ENCODE measurements at places on chromosomes 3 and 15.

- no peak for DNase-seq
Observed at GRCh38 chr3:148657470-148657869, 40.2 kb upstream of the AGTR1 start.

GRCh38 chr15:71057143-71057542, 58.1 kb upstream of the THSD4 start:
- DNase-seq = no peak

DNA sequence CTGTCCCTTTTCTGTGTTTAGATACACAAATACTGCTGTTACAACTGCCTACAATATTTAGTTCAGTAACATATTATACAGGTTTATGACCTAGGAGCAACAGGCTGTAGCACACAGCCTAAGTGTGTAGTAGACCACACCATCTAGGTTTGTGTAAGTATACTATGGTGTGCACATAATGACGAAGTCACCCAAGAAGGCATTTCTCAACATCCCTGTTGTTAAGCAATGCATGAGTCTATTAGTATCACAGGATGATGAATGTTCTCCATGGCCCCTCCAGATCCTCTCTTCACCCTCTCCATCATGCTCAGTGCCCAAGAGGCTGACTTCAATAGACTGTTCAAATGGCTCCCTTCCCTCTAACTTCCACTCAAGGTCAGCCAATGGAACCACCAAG, 14.6 kb upstream of the SEC62 start:
- DNase-seq = no peak

DNA sequence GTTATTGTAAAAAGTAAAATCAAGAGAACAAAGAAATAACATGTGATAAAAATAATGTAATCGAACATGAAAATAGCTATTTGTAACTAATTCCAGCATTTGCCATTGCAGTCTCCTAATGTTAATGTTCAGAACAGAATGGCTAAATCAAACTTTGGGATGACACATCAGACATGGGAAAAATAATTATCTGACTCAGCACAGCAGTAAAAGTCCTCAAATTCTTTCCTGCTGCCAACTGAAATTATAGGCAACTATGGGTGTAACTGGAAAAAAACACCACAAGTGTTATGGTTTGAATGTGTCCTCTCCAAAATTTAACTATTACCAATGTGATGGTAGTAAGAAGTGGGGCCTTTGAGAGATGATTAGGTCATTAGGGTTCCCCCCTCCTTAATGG, 446.7 kb downstream of the C3orf38 start:
- DNase-seq = no peak

DNA sequence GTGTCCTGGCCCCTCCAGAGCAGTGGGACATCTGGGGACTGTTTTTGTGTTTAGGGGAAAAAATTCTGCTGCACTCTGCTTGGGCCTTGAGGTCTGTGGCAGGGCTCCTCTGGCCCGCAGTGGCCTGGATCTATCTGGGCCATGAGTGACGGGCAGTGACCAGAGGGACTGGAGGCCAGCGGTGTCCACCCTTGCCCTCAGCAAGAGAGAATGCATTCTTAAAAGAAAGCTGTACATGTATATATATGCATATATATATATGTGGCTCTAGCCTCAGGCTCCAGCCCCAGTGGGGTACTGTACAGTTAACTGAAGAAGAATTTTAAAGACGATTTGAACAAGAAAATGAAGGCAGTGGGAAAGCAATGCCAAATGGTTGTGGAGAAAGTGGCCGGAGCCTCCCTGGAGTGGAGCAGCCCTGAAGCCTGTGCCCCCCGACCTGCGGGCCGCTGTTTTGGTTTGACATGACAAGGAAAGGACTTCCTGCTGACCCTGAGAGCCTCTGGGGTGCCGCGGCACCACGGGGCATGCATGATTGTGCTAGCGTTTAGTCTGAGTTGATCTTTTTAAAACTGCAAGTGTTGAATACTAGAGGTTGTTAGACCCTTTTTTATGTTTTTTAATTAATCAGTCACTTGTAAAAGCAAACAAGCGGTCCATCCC, 52.2 kb downstream of the PLXNA1 start:
- no peak for DNase-seq

DNA sequence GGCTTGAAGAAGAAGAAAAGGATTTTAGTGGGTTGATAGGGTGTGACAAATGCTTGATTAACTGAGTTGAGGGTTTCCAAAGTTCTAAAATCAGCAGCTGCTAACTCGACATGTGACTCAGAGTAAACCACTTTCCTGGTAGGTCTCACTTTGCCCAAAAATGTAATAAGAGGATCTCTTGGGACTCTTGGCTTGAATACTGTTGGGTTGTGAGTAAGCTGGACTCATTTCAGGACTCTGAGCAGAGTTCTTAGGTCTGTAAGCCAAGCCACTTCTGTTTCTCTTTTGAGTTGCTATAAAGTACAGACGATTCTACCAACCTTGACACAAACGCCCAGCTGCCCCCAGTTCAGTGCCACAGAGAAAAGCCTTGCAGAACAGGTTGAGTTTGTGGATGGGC, 241.1 kb downstream of the ZNF621 start:
- DNase-seq = no peak

- DNase-seq = no peak
Observed at GRCh38 chr15:96924570-96924969, 594.1 kb downstream of the NR2F2 start.

- DNase-seq = no peak
Observed at GRCh38 chr15:39400821-39401550, 179.9 kb upstream of the THBS1 start.

DNA sequence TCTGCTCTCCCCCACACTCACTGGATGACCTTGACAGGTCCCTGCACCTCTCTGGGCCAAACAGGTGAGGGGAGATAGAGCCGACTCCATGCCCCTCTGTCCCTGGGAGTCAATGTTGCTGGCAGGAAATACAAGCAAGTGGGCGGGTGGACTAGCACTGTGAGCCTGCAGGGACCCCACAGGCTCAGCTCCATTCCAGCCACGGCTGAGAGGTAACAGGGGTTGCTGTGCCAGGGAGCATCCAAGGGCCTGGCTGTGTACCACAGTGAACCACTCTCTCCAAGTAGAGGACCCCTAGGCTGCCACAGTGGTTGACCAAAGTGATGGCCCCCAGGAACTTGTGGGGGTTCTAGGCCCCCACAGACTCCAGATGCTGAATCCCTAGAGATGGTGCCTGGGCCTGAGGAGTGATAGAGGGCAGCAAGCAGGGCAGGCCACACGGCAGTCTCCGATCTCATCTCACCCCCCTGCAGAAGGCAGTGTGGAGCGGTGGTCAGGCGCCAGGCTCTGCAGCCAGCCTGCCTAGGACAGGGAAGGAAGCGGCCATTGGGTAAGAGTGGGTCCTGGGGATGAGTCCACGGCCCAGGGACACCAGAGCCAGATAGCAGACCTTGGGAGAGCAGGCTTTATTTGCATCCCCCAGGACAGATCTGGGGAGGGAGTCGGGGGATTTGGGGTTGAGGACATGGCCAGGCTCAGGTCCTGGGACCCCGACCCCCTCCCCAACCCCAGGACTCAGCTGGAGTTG, 3.2 kb downstream of the TNNC1 start:
- DNase-seq = no peak

DNA sequence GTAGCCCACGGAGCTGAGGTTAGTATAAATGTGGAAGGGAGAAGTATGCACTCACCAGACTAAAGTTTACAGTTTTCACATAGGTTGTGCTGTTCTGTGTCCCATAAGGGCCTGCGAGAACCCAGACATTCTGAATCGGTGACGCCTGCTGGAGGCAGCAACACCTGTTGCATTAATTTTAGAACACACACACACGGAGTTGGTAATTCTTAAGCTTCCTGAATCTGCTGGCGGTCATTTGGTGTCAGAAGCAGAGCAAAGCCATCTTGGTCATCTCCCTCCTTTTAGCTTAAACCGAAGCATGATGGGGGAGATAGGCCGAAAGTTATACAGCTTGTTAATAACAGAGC, 41.1 kb upstream of the AP3B2 start:
- DNase-seq = no peak

DNA sequence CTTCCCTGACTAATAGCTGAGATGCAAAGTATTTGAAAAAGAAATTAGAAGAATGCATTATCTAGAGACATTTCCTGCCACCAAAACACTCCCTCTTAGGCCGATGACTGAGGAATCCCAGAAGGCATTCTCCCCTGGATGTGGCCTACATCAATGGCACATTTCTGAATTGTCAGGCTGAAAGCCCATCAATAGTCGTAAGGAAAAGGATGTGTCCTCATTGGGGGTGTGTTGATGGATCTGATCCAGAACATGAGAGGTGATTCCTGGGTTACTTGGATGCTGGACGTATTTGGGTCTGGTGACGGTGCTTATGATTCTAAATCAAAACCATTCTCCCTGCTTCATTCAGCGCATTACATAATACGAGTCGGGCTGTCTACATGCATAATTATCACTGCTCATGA, 216.9 kb upstream of the CDIN1 start:
- no peak for DNase-seq

DNA sequence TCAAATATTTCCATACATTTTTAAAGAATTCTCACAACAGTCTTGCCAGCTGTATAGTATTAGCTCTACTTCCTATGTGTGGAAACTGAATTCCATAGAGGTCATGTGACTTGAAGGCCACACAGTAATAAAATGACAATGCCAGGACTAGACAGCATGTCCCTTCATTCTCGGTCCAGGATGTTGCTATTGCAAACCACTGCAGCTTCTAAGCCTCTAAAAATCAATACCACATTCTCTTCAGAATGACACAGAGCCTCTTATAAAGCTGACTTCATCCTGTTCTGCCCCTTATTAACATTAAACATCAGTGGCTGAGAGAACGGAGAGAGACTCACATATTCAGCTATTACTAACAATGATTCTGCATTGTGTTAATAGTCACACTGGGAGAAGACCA, 240.3 kb upstream of the PEX5L start:
- DNase-seq = no peak

GRCh38 chr15:68425428-68426060, 6.4 kb downstream of the ITGA11 start:
- no peak for DNase-seq

DNA sequence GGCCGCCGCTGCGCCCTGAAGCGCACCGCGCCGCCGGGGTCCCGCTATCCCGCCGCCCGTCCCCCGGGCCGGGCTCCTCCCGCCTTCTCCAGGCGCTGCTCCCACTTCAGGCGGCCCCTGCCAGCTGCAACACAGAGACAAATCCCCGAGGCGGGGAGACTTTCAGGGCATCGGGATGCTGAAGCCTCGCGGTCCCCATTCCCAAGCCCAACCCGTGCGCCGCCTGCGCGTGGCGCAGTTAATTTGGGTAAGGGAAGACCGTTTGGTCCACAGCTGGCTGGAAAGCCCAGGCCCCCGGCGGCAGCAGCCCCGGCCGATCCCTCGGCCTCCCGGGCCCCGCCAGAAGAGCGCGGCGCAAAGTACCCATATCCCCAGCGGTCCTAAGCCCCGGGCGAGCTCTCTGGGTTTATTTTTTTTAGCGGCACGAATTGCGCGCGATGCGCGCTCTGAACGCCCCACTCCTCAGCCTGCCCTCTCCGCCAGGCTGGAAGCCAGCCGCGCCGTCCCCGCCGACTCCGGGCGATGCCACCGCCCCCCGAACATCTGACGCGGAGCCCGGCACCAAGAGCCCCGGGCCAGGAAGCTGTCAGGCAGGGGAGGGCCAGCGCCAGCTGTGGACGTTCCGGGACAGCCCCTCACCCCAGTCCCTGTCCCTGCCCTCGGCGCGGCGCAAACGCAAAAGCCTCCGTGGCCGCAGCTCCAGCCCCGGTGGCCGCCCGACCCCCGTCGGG, 517 bp downstream of the FBN1 start:
- DNase-seq = no peak

DNA sequence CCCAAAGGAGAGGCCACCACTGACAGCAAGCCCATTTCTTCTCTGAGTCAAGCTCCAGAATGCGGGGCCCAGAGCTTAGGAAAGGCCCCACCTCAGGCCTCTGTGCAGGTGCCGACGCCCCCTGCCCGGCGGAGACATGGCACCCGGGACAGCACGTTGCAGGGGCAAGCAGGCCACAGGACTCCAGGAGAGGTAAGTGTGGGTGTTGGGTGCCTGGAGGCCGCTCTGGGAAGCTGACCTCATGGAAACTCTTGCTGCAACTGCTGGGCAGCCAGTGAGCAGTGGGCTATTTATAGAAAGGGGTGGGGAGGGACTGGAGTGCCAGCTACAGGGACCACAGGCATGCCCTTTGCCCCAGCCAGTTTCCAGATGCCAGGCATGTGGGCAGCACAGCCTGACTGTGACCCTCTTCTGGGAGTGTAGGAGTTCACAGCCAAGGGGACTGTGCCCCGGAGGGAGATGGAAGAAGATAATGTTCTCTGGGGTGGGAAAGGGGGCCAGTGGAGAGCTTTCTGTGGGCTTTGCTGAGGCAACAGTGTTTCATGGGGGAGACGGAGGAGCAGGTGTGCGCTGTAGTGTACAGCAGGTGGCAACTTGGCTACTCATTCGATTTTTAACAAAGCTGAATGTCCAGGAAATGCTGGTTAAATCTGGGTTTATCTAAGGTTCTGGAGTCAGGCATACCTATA, 23.7 kb downstream of the ALPK3 start:
- DNase-seq = no peak

- no peak for DNase-seq
Observed at GRCh38 chr15:75578173-75578947, 755 bp downstream of the PTPN9 start.

- no peak for DNase-seq
Observed at GRCh38 chr3:167030082-167030725, 349.9 kb downstream of the ZBBX start.

DNA sequence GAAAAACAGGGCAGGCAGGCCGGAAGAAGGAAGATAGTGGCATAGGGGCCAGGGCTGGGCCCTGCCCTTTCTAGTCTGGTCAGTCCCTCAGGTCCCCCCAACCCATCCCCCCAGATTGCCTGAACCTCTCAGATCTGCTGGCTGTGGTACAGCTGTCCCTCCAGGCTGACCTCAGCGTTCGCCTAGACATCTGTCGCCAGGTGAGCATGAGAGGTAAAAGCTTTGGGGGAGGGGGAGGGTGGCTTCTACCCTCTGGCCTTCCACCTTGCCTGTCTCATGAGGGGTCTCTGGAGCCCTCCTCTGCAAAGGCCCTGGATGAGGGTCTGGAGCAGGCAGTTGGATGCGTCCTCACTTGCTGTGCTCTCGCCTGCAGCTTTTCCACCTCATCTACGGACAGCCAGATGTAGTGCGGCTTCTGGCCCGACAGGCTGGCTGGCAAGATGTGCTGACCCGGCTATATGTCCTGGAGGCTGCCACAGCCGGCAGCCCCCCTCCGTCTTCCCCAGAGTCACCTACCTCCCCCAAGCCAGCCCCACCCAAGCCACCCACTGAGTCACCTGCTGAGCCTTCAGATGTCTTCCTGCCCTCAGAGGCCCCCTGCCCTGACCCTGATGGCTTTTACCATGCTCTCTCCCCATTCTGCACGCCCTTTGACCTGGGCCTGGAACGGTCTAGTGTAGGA, 20.2 kb downstream of the NBEAL2 start:
- DNase-seq = no peak

- no peak for DNase-seq
Observed at GRCh38 chr3:132283440-132283839, 33.8 kb upstream of the ACP3 start.

DNA sequence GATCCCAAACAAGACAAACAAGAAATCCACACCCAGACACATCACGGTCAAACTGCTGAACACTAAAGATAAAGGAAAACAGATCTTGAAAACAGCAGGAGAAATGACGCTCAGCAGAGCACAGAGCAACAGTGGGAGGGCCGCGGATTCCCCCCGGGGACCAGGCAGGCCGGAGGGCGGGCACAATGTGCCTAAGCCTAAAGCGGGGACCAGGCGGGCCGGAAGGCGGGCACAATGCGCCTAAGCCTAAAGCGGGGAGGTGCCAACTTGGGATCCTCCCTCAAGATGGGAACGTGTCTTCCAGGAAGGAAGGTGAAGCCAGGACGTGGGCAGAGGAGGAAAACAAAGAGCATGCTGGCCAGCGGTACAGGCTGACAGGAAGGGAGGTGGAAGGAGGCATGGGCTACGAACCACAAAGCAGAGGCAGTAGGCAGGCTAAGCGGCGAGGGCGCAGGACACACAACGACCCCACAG, 31.1 kb downstream of the CYFIP1 start:
- DNase-seq = no peak

Measured in NCI-H526 (cell line).